Stimulated activated CD8-positive, alpha-beta memory T cell treated with anti-CD3 and anti-CD28 coated beads, Interleukin-15, amount 100 ng/mL, for 48 hours (primary cell): ENCODE measurements at places on chromosomes 6 and 20.

DNA sequence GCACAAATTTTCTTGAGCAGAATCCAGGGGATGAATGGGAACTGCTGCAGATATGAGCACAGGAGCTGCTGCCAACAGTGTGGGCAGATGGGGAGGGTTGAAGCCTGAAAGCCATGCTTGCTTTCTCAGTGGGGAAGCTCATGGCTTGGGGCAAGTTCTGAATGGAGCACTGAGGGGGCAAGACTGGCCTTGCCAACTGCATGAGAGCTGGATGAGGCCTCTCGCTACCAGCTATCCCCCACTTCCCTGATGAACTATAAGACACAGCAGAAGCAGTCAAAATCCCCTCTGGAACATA is 28.3 kb downstream of the TREM1 start:
- DNase-seq = no peak

DNA sequence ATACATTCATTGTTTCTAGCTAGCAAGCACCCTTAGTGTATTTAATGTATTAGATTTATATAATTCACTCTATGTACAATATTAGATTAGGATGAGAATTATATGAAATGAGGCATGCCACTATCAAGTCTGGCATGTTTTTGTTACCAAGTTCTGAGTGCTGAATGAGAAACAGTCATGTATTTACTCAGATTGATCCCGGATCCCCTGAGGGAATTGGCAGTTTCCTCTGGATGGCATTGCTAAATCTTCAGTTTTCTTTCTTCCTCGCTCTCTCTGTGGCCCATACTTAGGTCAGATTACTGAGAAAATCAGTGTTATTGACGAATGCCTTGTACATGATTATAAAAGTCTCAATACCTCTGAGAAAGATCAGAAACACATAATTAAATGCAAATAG is 66.6 kb downstream of the CDKAL1 start:
- no peak for DNase-seq

- no peak for DNase-seq
Observed at GRCh38 chr6:162917506-162917905, 189.7 kb downstream of the PACRG start.

DNA sequence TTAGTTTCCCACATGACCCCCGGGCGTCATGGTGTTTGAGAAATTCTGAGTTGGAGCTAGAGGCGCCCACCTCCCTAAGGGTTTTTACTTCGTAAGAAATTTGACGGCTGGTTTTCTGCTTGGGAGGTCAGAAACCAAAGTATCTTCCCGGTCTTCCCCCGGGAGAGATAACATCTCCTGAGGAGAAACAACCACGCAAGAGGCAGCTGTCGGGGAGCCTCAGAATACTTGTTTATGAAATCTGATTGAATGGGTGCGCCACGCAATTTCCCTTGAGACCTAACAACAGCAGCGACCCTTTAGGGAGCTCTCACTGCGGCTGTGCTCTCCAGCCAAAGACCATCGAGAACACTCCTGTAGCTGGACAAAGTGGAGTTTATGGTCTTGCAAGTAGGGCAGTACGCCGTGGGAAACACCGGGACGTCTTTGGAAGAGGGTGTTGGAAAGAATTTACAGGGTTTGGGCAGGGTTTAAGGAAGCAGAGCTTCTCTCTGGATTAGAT is 608 bp upstream of the EIF2S2 start:
- no peak for DNase-seq

DNA sequence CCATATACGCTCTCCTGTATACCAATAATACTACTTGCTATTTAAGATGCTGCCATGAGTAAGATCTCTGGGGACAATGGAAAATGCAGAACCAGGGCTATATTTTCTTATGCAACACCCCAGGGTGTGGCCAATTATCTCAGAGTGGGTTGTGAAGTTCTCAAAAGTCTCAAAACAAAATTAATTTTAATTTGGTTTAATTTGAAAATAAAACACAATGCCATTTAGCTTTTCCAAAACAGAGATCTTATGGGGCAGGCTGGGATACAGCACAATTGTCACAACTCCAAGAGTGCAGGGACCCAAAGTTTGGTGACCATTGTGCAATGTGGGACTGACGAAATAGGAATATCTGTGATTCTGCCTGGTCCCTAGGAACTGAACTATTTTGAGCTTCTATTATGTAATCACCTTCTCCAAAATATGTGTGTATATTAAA is 43.1 kb downstream of the MBOAT1 start:
- no peak for DNase-seq

DNA sequence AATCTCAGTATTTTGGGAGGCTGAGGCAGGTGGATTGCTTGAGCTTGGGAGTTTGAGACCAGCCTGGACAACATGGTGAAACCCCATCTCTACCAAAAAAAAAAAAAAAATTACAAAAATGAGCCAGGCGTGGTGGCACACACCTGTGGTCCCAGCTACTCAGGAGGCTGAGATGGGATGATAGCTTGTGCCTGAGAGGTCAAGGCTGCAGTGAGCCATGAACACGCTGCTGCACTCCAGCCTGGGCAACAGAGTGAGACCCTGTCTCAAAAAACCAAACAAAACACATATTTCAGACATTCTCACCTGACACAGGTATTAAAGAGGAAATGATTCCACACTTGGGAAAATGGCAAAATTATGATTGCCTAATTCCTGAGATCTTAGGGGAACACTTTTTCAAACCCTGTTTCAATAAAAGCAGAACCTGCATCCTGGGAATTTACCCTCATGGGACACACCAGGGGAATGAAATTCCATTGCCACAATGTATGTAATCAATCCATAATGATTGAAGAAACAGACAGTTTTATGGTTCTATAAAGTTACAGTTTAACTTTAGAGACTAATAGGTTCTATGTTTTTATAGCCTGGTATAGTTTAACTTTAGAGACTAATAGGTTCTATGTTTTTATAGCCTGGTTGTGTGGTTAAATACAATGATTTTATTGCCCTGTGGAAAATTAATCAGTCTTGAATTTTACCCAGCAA is 29.6 kb upstream of the DNAAF9 start:
- no peak for DNase-seq
